Sigmoid colon (tissue), 7 donors: ENCODE measurements at places on chromosomes 3 and 15. TPM values are rescaled to one million over a fixed set of nuclear protein-coding genes. Genes with fewer than 3 reads are reported as not detected.

- peaks cover 58% of the 10 kb centered on the region for H3K4me1 ChIP-seq
- H3K4me3 ChIP-seq, result no peak overlapping the region
- no peak overlapping the region for H3K27ac ChIP-seq
- H3K27me3 ChIP-seq, result no peaks in the 10 kb centered on the region
- no peaks in the 10 kb centered on the region for H3K36me3 ChIP-seq
These were observed 126.3 kb upstream of the MEF2A start for GRCh38 chr15:99439524-99439835.

DNA sequence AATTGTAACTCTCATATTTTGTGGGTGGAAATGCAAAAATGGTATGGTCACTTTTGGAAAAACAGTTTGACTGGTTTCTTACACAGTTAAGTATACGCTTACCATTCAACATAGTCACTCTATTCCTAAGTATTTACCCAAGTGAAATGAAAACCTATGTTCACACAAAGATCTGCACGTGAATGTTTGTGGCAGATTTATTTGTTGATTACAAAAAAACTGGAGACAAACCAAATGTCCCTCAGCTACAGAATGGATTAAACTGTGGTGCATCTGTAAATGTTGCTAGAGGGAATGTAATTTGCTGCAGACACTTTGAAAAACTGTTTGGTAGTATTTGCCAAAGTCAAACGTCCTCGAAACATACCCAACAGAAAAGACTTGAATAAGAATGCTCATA lies 29.3 kb downstream of the ACKR2 start:
- H3K4me3 ChIP-seq, result no peak overlapping the region
- H3K36me3 ChIP-seq, result no peaks in the 10 kb centered on the region
- H3K27ac ChIP-seq, result no peak overlapping the region
- no peaks in the 10 kb centered on the region for H3K27me3 ChIP-seq
- peaks cover 9% of the 10 kb centered on the region for H3K4me1 ChIP-seq

PLSCR2 gene
- total RNA-seq, result not detected

AGBL1 gene
- total RNA-seq, result 0.16 TPM

DNA sequence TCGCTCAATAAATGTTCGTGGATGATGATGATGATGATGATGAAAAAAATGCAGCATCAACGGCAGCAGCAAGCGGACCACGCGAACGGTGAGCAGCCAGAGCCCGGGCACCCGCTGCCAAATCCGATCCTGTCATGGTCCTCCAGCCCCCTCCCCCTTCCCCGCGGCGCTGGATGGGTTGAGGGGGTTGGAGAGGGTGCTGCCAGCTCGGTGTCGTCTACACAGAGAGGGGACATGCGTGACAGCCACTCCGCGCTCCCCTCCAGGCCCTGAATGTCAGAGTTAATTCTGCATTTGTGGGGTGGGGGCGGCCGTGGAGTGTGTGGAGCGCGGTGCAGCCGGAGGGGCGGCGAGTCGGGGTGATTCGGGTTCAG lies 722 bp downstream of the CACNA1D start:
- DNase-seq, result no peak
- H3K4me1 ChIP-seq, result peaks cover 47% of the 10 kb centered on the region

DNA sequence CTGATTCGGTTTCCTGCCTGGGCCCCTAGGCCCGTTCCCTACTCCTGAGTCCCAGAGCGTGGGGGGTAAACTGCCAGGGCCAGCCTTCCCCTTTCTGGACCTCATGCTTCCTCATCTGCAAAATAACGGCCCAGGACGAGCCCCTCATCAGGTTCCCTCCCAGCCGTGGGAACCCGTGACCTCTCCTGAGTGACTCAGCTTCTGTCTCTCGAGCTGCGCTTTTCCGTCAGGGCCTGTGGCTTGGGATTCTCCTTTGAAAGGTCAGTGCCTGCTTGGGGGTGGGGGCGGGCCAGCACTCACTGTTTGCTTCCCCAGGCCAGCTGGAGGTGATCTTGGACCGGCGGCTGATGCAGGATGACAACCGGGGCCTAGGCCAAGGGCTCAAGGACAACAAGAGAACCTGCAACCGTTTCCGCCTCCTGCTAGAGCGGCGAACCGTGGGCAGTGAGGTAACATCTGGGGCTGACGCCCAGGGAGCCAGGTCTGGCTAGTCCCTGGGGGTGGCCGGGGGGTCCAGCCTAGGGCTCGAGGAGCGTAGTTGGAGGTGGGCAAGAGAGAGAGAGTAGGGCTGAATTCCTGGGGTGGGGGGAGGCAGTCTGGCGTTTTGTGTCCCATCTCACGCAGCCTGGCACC lies 12.8 kb downstream of the MAN2A2 start:
- H3K4me3 ChIP-seq, result no peak overlapping the region
- H3K36me3 ChIP-seq, result peaks cover 82% of the 10 kb centered on the region
- DNase-seq, result peak; percentile 85

PLA2G4E gene
- not detected for total RNA-seq

- no peaks in the 10 kb centered on the region for H3K36me3 ChIP-seq
- no peak overlapping the region for H3K4me3 ChIP-seq
- no peak overlapping the region for H3K27ac ChIP-seq
These were observed 16.4 kb downstream of the SLC24A1 start for GRCh38 chr15:65638109-65638508.

- no peak for DNase-seq
- H3K4me3 ChIP-seq, result no peak overlapping the region
- H3K27ac ChIP-seq, result no peak overlapping the region
- peaks cover 30% of the 10 kb centered on the region for H3K36me3 ChIP-seq
- no peaks in the 10 kb centered on the region for H3K27me3 ChIP-seq
These were observed 8.5 kb upstream of the CHD2 start for GRCh38 chr15:92891533-92892200.

DNA sequence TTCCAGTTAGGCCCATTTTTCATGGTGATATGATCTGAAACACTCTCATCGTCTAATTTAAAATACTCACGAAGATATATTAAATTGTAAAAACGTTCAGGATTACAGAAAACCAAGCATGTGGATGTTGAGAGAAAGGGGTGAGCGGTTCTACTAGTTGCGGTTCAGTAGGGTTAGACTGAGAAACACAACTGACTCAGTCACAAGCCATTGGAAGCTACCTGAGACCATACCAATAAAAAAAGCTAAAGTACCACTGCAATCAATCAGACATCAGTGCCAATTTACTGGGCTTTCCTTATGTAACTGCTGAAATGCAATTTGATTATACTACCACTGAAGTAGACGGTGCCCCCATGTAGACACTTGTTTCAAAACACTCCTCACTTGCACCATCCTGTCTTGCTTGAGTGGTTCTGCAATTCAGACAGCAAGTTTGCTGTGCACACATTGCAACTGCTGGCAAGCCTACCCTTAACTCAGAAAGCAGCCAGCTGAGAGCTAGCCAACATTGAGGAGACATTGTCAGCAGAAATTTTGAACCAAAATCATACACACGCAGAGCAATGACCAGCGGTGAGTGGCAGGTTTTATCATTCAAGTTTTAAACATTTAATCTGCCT lies 368.7 kb upstream of the ARHGEF26 start:
- H3K27me3 ChIP-seq, result no peaks in the 10 kb centered on the region
- no peak overlapping the region for H3K27ac ChIP-seq
- peaks cover 21% of the 10 kb centered on the region for H3K4me1 ChIP-seq
- no peak for DNase-seq

DBR1 gene
- 9.7 TPM for total RNA-seq

DNA sequence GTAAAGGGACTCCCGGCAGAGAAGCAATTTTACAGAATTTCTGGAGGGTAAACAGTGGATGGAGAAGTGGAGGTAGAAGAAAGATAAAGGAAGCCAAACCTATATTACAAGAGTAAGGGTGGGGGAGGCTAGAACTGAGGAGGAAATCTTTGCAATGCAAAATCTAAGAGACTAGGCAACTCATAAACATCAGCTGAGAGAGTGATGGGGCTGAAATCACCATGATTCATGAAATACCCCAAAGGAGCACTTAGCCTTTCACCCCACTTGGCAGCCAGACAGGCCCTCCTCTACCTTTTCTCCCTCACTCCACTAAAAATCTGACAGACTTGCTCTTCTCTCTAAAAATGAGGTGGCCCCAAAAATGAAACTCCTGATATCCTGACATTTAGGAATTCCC lies 19.5 kb upstream of the ZBTB38 start:
- no peak overlapping the region for H3K27ac ChIP-seq
- DNase-seq, result no peak
- no peaks in the 10 kb centered on the region for H3K27me3 ChIP-seq
- H3K4me1 ChIP-seq, result no peaks in the 10 kb centered on the region
- H3K36me3 ChIP-seq, result no peaks in the 10 kb centered on the region

ROPN1 gene
- total RNA-seq, result not detected

DNA sequence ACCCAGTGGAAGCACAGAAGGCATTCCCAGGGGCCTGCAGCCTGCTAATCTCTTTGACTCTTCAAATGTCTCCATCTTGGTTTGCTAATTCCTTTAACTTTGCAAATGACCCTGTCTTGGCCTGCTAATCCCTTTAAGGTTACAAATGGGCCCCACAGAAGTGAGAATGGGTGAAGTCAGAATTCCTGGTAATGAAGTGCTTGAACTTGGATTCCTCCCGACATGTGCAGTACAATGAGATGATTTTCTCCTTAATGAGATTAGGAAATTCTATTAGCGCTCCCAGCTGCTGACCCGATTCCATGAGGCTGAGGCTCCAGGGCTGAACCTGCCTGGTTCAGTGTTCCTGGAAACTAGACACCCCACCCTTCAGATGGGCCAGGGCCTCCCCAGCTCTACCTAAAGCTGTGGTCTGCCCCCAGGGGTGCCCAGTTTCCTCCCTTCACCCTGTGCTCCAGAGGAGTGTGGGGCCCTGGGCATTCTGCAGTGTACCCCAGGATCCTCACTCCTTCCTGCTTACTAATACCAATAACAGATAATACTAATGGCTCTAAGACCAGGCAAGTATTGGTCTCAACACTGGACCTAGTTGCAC lies 47.4 kb downstream of the SCN5A start:
- no peak overlapping the region for H3K27ac ChIP-seq
- no peaks in the 10 kb centered on the region for H3K36me3 ChIP-seq
- DNase-seq, result peak; percentile 29
- no peaks in the 10 kb centered on the region for H3K27me3 ChIP-seq
- H3K4me3 ChIP-seq, result no peak overlapping the region
- no peaks in the 10 kb centered on the region for H3K4me1 ChIP-seq

DNA sequence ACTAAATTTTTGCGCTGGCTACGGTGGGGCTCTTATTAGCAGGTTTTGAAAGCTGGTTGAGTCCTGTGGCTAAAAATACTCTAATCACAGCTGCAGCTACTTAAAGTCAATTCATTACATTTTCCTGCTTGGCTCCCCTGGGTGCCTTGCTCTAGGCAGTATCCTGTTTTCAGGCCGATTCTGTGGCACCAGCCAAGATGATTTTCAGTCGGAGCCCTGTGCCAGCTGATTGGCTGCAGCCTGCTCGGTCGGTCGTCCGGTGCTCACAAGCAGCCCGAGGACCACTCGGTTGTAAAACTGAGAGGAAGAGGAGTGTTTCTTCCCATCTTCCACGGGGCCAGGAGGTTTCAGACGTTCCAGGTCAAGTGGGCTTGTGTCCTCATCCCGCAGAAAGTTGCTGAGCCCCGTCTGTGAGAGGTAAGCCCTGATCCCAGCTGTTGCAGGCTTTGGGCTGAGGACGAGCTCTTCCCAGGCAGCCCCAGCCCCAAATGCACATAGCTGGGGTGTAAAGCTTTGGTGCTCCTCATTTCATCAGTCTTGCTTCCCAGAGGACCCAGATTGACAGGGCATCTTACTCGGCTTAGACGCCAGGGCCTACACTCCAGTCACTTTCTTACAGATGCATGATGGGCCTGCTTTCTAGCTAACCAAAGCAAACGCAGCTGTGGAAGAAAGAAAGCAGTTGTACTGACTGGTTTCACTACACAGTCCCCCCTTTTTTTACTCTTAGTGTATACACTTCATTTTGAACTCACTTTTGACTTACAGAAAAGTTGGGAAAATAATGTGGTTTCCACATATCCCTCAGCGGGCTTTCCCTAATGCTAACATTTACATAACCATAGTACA lies 15.9 kb downstream of the LYSMD4 start:
- H3K36me3 ChIP-seq, result peaks cover 33% of the 10 kb centered on the region
- H3K27me3 ChIP-seq, result no peaks in the 10 kb centered on the region

DNA sequence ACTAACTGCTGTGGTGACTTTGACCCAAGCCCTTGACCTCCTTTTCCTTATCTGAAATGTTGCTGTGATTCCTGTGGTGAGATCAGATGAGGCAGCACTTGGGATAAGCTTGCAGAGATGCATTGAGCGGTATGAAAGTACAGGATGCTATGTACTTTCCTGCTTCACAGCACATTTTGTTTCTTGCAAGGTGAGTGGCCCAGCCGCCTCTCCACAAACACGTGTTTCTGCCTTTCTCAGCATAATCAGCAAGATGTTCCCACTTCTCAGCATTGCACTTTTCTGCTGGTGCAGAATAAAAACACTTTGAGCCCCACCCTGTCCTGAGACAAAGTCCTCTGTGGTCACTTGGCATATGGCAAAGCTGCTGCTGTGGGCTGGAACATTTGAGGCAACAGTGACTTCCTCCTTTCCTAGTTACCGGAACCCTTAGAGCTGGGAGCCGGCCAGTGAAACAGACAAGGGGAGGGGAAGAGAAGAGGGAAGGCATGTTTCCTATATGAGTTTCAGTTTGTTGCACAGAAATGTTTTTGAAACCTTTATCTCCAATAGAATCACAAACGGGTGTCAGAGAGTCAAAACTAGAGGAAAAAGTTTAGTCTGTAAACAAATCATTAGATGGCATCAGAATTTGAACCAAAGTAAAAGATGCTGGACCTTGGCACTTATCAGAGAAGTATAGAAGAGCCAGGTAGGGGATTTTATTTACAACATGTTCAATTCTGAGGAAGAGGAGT lies 5.0 kb downstream of the NUDT16 start:
- no peak overlapping the region for H3K4me3 ChIP-seq
- peak; percentile 84 for DNase-seq
- H3K27ac ChIP-seq, result peak overlapping the region; percentile 38
- peaks cover 5% of the 10 kb centered on the region for H3K36me3 ChIP-seq
- H3K27me3 ChIP-seq, result no peaks in the 10 kb centered on the region

- H3K27ac ChIP-seq, result no peak overlapping the region
- no peak for DNase-seq
- H3K27me3 ChIP-seq, result no peaks in the 10 kb centered on the region
- H3K36me3 ChIP-seq, result no peaks in the 10 kb centered on the region
- no peaks in the 10 kb centered on the region for H3K4me1 ChIP-seq
- no peak overlapping the region for H3K4me3 ChIP-seq
These were observed 23.4 kb upstream of the SEC13 start for GRCh38 chr3:10344147-10344943.

ITGA11 gene
- 6.1 TPM for total RNA-seq

- DNase-seq, result no peak
- H3K36me3 ChIP-seq, result no peaks in the 10 kb centered on the region
- H3K4me1 ChIP-seq, result no peaks in the 10 kb centered on the region
- no peak overlapping the region for H3K27ac ChIP-seq
These were observed 34.8 kb upstream of the FAM174B start for GRCh38 chr15:92690395-92690794.

DUSP7 gene
- 6.3 TPM for total RNA-seq

DNA sequence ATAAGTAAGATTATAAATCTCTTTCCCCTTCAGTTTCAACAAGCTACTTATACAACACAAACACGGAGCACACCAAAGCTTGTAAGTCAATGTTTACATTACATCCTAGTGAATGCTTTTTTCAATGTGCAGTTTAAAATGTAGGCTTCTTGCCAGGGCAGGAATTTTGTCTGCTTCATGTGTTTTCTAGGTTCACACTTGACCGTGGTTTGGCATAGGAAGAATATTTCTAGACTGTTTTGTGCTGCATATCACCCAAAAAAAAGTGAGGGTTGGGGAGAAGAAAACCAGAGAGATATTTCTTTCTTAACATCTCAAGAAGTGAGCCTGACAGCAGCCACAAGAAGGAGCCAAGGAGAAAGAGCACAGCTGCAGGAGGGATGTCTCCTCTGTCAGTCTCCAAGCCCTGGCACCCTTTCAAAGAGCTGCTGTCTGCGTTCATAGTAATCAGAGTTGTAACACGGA lies 255.8 kb downstream of the MEIS2 start:
- DNase-seq, result peak; percentile 61
- no peaks in the 10 kb centered on the region for H3K27me3 ChIP-seq
- H3K27ac ChIP-seq, result no peak overlapping the region
- H3K36me3 ChIP-seq, result no peaks in the 10 kb centered on the region
